Stimulated activated CD8-positive, alpha-beta memory T cell treated with anti-CD3 and anti-CD28 coated beads, Interleukin-15, amount 100 ng/mL, for 4 hours (primary cell): ENCODE measurements at places on chromosomes 2 and 18.
A peak's percentile ranks its signal among the peaks of the same experiment; 100 is the strongest.

DNA sequence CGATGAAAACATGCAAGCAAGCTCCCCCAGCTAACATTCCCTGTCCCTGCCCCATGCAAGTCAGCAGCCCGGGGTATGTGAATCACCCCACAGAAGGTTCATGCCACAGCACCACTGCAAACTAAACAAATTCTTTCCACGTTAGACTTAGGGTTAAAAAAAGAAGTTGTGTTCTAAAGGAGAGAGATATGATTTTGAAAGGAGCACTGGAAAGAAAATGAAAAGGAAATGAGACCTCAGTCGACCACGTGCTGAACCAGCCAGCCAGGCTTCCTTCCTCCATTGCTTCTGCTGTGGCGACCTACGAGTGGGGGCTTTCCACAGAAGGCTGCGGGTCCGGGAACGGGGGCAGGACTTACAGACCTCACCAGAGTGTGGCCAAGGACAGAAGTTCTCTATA is 52.0 kb downstream of the ARL4C start:
- peak; percentile 35 for DNase-seq

DNA sequence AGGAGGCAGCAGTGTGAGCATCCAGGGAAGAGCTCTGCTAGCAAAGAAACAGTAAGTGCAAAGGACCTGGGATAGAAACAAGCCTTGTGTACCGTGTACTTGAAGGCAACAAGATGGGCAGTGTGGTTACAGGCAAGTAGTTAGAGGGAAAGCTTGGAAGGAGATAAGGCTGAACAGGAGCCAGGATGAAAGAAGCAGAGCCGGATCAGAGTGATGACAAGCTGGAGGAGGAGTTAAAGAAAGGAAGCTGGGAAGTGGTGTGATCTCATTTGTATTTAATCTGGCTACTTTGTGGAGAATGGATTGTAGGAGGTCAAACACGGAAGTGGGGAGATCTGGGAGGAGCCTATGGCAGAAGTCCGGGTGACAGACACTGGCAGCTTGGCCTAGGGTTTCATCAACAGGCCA is 44.7 kb upstream of the VPS54 start:
- no peak for DNase-seq

DNA sequence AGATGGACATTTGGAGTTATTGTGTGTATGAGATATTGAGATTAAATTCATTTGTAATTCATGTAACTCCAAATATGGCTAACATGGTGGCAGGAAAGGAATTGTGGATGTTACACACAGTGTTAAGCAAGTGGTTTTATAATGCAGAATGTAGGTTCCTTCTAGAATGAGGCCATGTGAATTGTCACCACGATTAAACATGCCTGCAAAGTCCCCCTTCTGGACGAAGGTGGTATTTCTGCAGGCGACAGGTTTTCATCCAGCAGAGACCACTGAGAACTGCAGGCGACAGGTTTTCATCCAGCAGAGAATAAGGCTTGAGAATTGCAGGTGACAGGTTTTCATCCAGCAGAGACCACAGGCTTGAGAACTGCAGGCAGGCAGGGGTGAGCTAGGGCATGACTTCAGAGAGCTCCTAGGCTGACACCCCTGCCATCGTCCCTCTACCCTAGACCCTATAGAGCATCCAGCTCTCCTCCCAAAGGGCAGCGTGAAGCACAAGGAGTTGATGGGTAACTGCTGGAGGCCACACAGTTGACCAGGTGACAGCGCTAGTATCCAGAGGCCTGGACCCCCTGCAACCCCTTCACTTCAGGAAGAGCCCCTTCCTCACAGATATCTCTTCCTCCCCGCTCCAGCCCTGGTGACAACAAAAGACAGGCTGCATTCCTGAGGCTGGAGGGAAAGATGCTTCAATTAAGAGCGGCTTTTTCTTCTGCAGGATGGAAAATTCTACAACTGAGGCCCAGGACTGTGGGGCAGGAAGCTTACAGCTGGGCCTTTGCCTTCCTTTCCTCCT is 175.8 kb downstream of the LOXHD1 start:
- no peak for DNase-seq

- no peak for DNase-seq
Observed at GRCh38 chr2:126658319-126658904, 2.5 kb downstream of the GYPC start.

DNA sequence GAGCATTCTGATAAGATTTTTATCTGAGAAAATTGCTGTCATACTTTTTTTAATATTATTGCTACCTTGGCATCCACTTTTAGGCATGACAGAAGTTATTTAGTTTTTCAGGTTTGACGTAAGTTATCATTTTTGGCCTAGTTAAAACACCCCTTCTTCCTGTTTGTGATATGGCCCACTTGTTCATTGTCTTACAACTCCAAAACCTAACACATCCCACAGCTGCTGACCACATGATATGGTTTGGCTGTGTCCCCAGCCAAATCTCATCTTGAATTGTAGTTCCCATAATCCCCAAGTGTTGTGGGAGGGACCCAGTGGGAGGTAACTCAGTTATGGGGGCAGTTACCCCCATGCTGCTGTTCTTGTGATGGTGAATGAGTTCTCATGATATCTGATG is 388.1 kb downstream of the SLC4A3 start:
- no peak for DNase-seq

DNA sequence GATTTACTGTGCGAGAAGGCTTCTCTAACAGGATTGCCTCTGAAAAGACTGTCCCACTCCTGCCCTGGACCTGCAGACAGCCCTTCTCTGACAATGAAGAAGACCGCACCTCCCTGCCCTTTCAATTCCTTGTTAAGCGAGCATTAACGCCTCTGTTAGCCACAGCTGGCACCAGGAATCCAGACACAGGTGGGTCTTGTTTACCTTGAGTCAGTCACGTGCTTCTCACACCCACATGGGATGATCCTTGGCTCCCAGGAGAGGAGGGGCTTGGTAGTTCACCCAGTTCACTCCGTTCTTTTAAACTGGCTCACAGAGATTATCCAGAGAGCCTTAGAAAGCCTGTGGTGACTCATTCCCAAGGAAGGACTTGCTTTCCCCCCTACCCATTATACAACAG is 410.5 kb upstream of the MEIS1 start:
- no peak for DNase-seq

DNA sequence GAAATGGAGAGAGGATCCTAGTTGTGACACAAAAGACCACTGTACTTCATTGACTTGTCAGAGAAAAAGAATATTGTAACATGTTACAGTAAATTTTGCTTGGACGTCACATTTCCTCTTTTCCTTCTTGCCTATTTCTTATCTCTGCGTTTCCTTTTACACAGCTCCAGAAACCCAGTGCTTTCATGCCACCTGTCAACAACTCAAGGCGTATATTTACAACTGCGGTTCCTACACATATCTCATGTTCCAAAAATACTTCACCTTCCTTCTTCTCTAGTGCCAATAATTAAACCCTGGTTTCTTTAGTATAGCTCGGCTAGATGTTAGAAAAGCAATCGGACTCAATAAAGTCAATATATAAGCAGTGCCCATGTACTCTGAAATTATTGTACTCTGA is 911.5 kb upstream of the FSHR start:
- no peak for DNase-seq

GRCh38 chr2:135657806-135658582 is 83.7 kb upstream of the UBXN4 start:
- DNase-seq, result peak; percentile 24
